ENCODE measurements at places on chromosomes 12 and 14.

- no peak for DNase-seq
These were observed 14.2 kb downstream of the NOXRED1 start for GRCh38 chr14:77409131-77409533.

GRCh38 chr12:13628067-13628466, 353.3 kb downstream of the GRIN2B start:
- DNase-seq = no peak

- DNase-seq = no peak
These were observed 2.5 kb downstream of the LTBR start for GRCh38 chr12:6386491-6386890.

GRCh38 chr12:41932470-41932991, 212.1 kb downstream of the GXYLT1 start:
- peak; percentile 69 for DNase-seq

- no peak for DNase-seq
These were observed 88.8 kb downstream of the ATF7IP start for GRCh38 chr12:14454098-14454907.

DNA sequence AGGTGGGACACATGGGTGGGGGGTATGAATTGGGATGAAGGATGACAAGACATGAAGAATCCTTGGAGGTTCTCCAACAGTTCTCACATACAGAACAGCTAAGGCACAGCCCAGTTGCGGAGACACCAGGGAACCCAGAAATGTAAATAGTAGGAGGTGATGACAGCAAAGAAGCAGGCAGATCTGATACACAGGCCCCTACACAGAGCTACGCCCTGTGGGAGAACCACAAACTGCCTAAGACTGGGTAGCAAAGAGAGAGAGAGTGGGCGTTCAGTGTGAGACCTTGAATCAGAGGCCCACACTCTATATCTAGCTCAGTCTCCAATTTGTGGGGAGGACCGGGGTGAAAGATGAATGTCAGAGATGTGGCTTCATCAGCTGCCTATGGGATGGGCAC, 9.5 kb upstream of the NUMB start:
- DNase-seq = no peak

- DNase-seq = no peak
These were observed 17.7 kb downstream of the AHSA1 start for GRCh38 chr14:77475432-77476115.

GRCh38 chr14:53528185-53528671, 375.1 kb upstream of the DDHD1 start:
- DNase-seq = no peak

- no peak for DNase-seq
These were observed 83.2 kb downstream of the ITPK1 start for GRCh38 chr14:93032421-93032936.

DNA sequence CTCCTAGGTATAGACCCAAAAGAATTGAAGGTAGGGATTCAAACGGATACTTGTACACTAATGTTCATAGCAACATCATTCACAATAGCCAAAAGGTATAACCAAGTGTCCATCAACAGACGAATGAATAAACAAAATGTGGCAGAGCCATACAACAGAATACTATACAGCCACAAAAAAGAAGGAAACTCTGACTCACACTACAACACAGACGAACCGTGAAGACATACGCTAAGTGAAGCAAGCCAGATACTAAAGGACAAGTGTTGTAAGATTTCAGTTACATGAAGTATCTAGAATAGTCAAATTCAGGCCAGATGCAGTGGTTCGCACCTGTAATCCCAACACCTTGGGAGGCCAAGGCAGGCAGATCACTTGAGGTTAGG, 19.1 kb downstream of the CAMKK2 start:
- no peak for DNase-seq

- no peak for DNase-seq
These were observed 6.4 kb downstream of the STX2 start for GRCh38 chr12:130832561-130833209.

DNA sequence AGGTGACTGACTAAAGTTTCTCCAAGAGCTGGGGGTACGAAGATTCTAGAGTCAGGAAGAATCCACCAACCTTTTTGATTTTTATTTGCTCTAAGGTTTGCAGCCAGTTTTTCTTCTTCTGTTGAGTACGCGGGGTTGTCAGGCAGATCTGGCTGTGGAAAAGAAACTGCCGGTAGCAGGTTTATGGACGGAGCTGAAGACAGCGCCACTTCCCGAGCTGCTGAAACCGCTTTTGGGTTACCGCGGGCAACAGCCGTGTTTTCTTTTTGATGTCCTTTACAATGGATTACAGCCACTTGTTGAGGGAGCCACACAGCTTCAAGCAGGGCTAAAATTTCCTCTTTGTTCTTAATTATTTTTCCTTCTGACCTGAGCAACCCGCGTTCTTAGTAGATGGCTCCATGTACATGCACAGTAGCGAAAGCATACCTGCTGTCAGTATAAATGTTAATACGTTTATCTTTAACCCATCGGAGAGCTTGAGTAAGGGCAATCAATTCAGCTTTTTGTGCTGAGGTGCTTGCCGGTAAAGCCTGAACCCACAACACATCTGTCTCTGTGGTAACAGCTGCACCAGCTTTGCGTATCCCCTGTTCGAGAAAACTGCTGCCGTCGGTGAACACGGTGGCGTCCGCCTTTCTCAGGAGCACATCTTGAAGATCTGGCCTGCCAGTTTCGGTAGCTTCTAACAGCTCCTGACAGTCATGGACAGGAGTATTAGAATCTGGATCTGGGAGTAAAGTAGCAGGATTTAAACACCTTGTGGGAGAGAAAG, 674.3 kb downstream of the TMEM121 start:
- no peak for DNase-seq

GRCh38 chr14:101227611-101228594, 324.4 kb upstream of the RTL1 start:
- DNase-seq = no peak

GRCh38 chr12:67714648-67715047, 66.1 kb downstream of the DYRK2 start:
- no peak for DNase-seq

DNA sequence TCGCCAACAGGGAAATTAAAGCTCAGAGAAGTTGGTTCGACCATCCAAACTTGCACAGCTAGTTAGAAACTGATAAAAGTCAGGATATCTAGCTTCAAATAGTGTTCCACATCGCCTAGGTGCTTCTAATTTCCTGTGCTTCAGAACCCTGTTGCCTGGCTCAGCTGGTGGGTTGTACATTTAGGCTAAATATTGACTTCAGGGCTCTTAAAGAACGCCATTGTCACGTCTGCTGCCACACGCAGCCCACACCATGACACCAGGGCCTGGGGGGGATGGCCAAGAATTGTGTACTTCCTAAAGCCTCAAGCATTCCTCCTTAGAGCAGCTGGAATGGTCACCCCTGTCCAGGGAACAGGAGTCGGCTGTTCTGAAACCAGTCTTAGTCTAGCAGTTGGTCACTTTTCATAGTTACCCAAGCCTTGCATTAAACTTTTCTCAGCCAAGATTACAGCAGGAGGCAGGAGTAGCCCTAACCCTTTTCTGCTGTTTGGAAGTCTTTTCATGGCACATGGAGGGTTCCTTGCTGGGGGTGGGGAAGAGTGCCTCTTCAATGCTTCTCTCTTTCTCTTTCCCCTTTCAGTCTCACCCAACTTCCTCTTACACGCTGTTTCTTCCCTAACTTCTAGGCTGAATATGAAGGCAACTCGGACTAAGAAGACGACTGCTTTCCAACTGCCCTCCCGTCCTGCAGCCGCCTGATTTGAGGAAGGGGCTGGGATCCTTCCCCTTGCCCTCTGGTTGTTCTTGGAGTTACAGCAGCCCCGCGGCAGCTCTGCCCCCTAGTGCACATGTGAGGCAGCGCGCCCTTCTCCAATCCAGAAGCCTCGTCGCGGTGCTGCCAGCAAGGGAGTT, 17.1 kb downstream of the FOS start:
- DNase-seq = peak; percentile 57

- no peak for DNase-seq
These were observed 291.9 kb downstream of the SOX5 start for GRCh38 chr12:23657598-23657997.

GRCh38 chr14:104243200-104243599, 104.8 kb downstream of the KIF26A start:
- DNase-seq = no peak

- DNase-seq = no peak
These were observed 10.6 kb downstream of the SPRING1 start for GRCh38 chr12:116727261-116727660.

DNA sequence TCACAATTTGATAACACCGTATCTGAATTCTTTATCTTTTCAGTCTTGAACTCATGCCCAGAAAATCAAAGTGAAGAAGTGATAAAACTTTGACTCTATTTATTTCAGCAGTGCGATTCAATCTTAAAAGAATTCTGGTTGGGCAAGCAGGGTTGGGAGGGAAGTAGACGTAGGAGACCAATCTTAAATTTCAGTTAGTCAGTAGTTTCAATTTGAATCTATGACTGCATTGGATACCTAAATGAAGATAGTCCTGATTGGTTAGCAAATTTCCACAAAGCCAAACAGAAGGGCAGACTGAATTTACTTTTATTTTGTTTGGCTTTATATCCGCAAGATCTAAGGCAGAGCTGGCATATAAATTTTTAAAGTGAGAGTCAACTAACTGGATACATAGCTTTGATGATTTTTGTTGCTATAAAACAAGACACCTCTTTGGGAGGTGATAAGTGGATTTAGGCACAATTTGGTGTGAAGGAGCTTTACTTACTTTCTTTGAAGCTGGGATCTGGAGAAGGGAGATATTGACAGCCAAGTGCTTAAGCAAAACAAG, 2.6 kb downstream of the ACSS3 start:
- DNase-seq = no peak

GRCh38 chr12:110002676-110003515, 3.7 kb downstream of the ANKRD13A start:
- no peak for DNase-seq

All from NCI-H2107 (cell line).